ENCODE measurements at places on chromosomes 13 and 19. TPM values are rescaled to one million over a fixed set of nuclear protein-coding genes. Genes with fewer than 3 reads are reported as not detected.

DNA sequence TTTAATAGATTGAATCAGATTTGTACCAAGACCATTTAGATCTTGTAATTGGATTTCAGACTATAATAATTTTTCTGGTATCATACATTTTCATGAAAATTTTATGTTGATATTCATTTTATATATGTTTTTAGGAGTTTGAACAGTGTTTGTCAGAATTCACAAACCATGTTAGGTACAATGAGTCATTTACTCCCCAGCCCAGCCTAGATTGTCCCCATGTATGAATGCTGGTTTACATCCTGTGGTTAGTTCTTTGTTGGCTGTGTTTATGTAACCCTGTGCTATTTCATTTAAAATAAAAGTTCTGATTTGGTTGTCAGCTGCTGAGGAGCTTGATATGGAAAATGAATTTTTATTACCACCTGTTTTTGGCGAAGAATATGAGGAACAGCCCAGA is 96.7 kb downstream of the GJA3 start:
- DNase-seq: no peak

DNA sequence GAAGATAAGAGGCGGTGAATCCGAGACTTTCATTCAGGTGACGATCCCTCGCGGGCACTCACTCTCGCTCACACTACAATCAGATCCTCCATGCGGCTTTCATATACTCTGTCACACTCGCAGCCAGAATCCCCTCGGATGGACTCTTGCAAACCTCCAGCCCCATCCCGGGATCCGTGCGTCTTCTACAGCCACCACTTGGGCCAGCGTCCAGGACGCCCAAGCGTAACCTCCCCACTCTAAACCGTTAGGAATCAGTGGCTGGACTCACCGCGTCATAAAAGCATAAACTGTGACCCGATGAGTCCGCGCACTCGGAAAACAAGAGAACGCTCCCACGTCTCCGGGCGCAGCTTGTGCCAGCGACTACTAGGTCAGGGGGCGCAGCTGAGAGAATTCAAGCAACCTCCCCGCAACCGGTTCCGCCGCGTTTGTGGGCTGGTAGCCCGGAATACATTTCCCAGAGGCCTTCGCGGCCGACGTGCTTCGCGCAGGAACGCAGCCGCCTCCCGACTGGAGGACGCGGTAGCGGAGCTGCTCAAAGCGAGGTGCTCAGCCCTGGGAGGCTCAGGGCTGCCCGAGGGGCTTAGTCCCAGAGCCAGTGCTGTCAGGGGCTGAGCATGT is 27.6 kb downstream of the ZNF607 start:
- DNase-seq: peak; percentile 86

DNA sequence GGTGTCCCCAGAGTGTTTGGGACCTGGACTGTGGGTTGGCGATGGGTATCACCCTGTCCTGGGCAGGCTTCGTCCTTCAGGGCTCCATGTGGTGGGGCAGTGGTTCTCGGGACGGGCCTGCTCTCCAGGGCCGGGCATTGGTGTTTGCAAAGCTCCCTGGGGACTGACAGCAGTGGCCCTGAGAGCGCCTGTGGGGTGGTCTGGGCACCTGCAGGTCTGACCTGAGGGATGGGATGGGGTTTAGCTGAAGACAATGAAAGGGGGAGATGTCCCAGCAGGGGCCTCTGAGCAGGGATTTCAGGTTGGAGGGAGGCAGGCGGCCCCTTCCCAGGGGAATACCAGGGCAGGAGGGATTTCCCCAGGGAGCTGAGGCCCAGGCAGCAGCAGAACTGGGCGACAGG is 68.3 kb upstream of the MCF2L start:
- no peak for DNase-seq

- DNase-seq: no peak
These were observed 3.1 kb downstream of the ZBTB7A start for GRCh38 chr19:4063369-4064148.

GRCh38 chr13:40781717-40782116 is 7.7 kb upstream of the SLC25A15 start:
- no peak for DNase-seq

GRCh38 chr19:30314056-30314804 is 58.0 kb upstream of the ZNF536 start:
- DNase-seq: no peak

DNA sequence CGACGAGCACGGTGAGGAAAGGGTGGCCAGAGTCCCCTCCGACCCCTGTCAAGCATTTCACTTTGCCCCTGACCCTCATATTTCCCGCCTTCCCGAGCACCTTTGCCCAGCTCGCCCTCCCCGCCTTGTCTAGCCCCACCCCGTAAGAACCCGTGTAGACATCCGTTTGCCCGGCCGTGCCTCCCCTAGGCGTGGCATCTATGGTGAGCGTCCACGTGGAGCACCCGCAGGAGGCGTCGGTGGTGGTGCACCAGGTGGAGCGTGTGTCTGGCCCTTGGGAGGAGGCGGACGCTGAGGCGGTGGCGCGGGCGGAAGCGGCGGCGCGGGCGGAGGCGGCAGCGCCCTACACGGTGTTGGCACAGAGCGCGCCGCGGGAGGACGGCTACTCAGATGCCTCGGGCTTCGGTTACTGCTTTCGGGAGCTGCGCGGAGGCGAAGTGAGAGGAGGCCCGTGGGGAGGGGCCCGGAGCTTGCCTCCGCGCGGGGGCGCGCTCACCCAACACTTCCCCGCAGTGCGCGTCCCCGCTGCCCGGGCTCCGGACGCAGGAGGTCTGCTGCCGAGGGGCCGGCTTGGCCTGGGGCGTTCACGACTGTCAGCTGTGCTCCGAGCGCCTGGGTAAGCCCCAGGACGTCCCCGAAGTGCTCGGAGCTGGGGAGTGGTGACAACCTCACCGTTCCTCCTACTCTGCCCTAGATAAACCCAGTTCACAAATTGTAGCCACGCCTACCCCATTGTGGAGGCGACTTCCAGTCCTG is 4.2 kb downstream of the LTBP4 start:
- no peak for DNase-seq

DNA sequence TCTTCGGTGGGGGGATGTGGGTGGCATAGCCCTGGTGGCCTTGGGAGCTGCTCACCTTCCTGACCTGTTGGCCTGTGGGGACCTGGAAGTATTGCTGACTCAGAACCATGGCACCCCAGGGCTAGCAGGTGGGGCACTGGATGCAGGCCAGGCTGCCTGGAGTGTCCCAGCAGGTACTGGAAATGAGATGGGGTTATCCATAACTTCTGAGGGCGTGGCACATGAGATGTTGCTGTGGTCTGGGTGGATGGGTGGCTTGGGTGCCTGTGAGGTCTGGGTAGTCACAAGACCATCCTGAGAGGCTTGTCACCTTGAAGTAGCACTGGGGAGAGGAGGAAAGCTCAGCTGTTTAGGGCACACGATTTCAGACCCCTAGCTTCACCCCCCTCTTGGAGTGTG is 636 bp upstream of the RNF225 start:
- no peak for DNase-seq

GRCh38 chr19:35256566-35256965 is 7.8 kb downstream of the LSR start:
- no peak for DNase-seq

GRCh38 chr19:31338069-31338776 is 11.0 kb downstream of the TSHZ3 start:
- DNase-seq: no peak

- no peak for DNase-seq
These were observed 262.2 kb downstream of the KLF5 start for GRCh38 chr13:73321043-73321442.

DNA sequence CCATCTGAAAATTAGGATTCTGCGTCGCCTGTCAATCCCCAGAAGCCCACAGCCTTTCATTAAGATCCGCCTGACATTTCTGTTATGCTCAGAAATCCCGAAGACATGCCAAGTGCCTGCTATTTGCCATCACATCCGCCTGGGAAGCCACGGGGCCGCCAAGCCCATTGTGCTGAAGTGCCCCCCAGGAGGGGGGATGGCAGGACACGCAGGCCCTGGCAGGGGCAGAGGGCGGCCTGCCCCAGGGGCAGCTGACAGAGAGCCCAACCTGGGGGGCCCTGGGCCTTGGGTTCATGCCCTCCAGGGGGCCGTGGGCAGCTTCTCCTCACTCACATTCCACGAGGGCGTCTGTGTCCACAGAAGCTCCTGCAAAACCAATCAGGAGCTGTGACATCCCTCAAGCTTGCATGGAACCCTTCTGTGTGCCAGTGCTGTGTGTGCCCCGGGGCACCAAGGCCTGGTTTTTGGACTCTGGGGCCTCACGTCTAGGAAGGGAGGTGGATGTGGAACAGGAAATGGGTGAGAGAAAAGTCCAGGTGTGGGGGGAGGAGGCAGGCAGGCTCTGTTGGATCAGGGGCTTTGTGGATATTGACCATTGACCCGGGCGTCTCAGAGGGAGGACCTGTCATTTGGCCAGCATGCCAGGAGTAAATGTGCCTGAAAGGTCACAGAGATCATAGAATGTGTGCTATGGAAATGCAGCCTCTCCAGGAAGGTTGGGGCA is 122.9 kb downstream of the URI1 start:
- no peak for DNase-seq

DNA sequence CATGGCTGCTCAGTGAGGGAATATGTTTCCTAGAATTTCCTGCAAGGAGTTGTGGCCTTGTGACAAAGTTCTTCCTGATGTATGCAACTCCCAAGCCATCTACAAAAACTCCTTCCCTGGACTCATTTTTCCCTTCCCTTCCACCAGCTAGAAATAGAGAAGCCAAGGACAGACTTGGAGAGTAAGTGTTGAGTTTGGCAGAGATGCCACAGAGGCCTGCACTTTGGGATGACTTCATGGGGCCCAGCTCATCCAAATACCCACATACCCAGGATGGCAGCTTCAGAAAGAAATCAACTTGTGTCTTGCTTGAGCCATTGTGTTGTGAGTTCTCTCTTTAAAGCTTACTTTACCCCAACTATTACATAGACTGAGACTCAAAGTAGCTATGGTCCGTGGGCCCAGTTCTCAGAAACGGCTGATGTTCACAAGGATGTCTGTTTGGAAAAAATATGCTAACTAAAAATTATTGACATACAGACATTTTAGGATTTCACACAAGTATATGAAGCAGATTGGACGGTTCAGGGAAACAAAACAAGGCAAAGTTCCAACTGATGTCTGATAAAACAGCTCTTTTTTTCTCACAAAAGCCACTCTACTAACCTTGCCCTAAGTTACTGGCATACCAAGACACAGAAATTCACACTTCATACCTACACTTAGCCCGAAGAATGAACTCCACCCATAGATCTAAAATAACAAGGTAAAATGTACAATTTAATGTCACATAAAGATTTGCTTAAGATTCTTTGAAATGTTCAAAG is 107.9 kb downstream of the NALCN start:
- no peak for DNase-seq

- no peak for DNase-seq
These were observed 4.5 kb upstream of the ARHGAP45 start for GRCh38 chr19:1062387-1063029.

DNA sequence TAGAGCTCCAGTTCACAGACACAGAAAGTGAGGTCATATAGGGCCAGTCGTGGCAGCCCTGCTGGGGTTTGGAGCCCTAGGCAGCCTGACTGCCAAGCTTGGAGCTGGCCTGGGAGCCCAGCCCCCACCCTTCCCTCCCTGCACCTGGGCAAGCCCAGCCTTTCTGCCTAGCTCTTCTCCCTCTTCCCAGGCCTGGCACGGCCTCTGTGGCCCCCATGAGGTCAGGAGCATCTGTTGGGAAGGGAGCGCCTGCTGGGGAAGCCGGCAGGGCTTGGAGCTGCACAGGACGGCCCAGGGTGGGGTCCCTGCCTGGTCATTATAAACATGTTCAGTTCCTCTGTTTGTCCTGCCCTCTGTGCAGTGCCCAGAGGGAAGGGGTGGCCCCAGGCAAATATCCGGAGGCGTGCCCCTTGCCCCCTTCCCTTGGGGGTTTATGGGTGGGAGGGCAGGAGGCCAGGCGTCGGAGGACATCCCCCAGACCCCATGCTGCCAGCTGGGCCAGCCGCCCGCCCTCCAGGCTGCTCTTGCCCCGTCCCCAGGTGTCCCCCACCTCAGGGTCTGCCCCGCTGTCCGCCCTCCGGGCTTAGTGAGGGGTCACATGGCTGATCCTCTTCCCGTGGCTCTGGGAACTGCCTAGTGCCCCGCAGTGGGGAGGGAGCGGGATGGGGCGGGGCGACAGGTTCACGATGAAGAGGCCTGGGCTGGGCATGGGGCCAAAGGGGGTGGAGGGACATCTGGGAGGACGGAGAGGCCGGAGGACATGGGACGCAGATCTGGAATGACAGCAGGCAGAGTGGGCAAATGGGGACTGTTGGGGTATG is 30.0 kb upstream of the NCCRP1 start:
- DNase-seq: no peak

DNA sequence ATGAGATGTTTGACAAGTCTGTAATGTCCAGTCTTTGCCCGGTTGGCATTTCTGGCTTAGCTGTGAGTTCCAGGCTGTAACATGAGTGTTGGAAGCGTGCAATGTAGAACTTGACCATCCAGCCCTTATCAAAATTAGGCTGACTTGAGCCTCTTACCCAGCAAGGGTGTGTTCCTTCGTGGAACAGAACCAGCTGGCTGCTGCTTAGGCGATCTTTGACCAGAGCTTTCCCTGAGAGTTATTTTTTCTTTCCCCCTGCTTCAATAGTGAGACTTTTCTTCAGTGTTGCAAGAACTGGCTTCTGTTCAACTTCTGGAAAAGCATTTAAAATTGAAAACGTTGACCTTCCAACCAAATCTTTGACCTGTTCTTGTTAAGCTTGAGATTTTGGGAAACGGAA is 6.5 kb downstream of the TNFSF13B start:
- DNase-seq: no peak

DNA sequence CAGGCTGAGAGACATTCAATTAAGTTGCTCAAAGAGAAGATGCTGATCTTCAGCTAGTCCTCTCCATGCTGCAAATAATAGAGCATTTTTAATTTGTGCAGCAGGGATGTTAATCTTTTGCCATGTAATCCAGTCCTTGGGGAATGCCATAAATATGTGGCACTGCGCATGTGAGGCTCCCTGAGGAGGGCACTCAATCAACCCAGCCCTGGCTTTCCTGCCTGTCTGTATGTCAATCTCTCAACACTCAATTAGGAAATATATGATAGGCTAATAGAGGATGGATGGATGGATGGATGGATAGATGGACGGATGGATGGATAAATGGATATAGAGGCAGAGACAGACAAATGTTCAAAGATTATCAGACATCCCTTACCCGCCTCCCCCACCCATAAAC is 31.6 kb upstream of the POP4 start:
- DNase-seq: no peak

- peak; percentile 5 for DNase-seq
These were observed 12.0 kb downstream of the WDR88 start for GRCh38 chr19:33143897-33144405.

GRCh38 chr13:51534041-51534817 is 50.0 kb upstream of the WDFY2 start:
- peak; percentile 14 for DNase-seq

The NXNL1 gene
- not detected for total RNA-seq

The DLL3 gene
- total RNA-seq: 15.8 TPM

The ZNF534 gene
- 2.8 TPM for total RNA-seq

The PSPN gene
- 3.6 TPM for total RNA-seq

The TGFBR3L gene
- not detected for total RNA-seq

The CPB2 gene
- total RNA-seq: not detected

The VSTM1 gene
- not detected for total RNA-seq

The SBK2 gene
- not detected for total RNA-seq

The S1PR5 gene
- 0.31 TPM for total RNA-seq

The RDH8 gene
- total RNA-seq: not detected

The ZNF709 gene
- total RNA-seq: 37.6 TPM

The GSX1 gene
- total RNA-seq: not detected

Measured in occipital lobe (tissue), 3 donors.